ENCODE measurements at places on chromosomes 2 and 18. TPM values are rescaled to one million over a fixed set of nuclear protein-coding genes. Genes with fewer than 3 reads are reported as not detected.

ALPI gene
- total RNA-seq: not detected

KCTD1 gene
- 11.9 TPM for total RNA-seq

CXCR2 gene
- not detected for total RNA-seq

HRH4 gene
- not detected for total RNA-seq

CPO gene
- 0.48 TPM for total RNA-seq

UPP2 gene
- total RNA-seq: not detected

IFT172 gene
- 13.9 TPM for total RNA-seq

CD8B2 gene
- not detected for total RNA-seq

RND3 gene
- 101 TPM for total RNA-seq

VWA3B gene
- total RNA-seq: not detected

SYT4 gene
- not detected for total RNA-seq

ANTXR1 gene
- total RNA-seq: 46.6 TPM

HOXD11 gene
- total RNA-seq: 2.2 TPM

POTEJ gene
- total RNA-seq: not detected

GPAT2 gene
- 5.7 TPM for total RNA-seq

RNF181 gene
- total RNA-seq: 261 TPM

ZSWIM2 gene
- total RNA-seq: not detected

ST8SIA3 gene
- not detected for total RNA-seq

ZNF2 gene
- total RNA-seq: 7.7 TPM

ARHGEF4 gene
- total RNA-seq: 0.24 TPM

ANKRD12 gene
- total RNA-seq: 12.5 TPM

SNTG2 gene
- 1.5 TPM for total RNA-seq

LRRTM1 gene
- not detected for total RNA-seq

MYL1 gene
- total RNA-seq: not detected

CNTNAP5 gene
- total RNA-seq: not detected

CARF gene
- 4.4 TPM for total RNA-seq

SATB2 gene
- total RNA-seq: 5.0 TPM

All from glomerular endothelial cell (primary cell).